ENCODE measurements at places on chromosomes 3 and 15. TPM values are rescaled to one million over a fixed set of nuclear protein-coding genes. Genes with fewer than 3 reads are reported as not detected.
A peak's percentile ranks its signal among the peaks of the same experiment; 100 is the strongest.

The SMAD6 gene
- 12.5 TPM for total RNA-seq

The CILP gene
- not detected for total RNA-seq

The DPPA2 gene
- total RNA-seq, result not detected

DNA sequence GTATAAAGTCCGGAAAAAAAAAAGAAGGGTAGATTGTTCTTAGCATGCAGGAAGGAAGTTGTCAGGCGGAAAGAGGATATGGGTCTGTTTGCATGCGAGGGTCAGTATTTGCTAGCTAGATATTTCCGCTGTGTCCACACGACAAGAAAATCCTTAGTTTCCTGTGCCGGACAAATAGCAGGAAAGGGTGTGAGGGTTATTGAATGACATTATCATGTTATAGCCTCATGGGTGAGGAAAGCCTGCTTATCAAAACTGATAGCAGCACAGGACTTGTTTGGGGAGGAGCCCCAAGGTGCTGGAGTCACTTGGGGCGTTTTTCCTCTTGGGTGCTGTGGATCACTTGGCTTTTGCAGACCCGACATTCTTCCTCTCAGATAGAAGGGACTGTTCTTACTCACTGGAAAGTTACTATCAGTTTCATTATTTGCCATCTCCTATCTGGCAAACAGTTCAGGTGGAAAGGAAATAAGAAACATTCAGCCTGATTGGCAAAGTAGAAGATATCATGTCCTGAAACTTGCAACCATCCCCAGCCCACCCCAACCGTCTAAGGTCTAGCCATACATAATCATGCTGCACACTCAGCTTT is 127.2 kb upstream of the DPH6 start:
- H3K4me1 ChIP-seq, result peaks cover 50% of the 10 kb centered on the region
- peak; percentile 87 for DNase-seq
- peak overlapping the region; percentile 41 for H3K4me3 ChIP-seq
- peak overlapping the region; percentile 71 for H3K27ac ChIP-seq

DNA sequence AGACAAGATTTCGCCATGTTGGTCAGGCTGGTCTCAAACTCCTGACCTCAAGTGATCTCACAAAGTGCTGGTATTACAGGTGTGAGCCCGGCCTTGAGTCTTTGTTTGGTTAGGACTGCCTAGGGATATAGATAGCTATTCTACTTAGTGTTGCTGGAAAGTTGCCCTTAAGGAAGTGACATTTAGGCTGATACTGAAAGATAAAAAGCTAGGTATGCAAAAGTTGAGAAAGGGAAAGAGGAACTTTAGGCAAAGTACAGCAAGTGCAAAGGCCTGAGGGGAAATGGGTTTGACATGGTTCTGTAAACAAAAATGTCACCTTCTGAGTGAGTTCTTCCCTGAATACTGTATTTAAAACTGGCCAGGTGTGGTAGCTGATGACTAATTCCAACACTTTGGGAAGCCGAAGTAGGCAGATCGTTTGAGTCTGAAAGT is 111.5 kb downstream of the ZNF609 start:
- DNase-seq, result peak; percentile 57
- H3K4me3 ChIP-seq, result no peak overlapping the region
- H3K36me3 ChIP-seq, result no peaks in the 10 kb centered on the region
- H3K27me3 ChIP-seq, result no peaks in the 10 kb centered on the region
- no peaks in the 10 kb centered on the region for H3K4me1 ChIP-seq

DNA sequence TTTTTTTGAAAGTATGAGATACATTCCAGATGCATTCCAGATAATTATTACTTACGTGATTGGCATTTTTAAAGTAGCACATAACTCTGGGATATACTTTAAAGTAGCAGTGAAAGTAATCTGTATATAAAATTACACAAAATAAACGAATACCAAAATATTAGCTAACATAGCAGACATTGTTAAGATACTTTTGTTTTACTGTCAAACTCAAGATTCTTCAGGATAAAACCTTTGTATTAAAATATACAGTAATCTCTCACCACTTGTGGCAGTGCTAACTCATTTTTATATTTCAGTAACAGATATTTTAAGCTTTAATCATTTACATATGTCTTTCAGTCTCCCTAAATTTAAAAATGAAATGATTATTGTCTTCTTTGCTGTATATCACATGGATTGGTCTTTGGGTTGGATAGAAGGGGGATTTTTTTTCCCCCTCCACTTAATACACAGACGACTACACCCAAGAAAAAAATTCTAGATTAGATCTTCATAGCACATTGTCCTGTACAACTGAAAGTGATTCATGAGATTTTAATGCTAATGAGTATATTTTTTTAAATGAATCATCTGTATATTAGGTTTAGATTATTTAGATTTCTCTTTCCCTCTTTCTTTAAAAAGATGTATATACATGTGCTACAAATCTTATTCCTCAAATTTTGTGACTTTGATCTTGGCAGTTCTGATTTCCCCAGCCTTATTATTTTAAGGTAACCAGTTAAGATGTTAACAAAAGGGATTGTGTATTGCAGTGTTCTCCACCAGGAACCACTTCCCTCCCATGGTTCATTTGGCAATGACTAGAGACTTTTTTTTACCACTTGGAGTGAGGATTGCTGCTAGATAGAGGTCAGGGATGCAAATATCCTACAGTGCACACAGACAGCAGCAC is 24.5 kb upstream of the EBLN2 start:
- peak; percentile 58 for DNase-seq
- no peaks in the 10 kb centered on the region for H3K36me3 ChIP-seq
- no peak overlapping the region for H3K4me3 ChIP-seq
- H3K27me3 ChIP-seq, result no peaks in the 10 kb centered on the region
- H3K27ac ChIP-seq, result peak overlapping the region; percentile 33

GRCh38 chr15:80367094-80367493 is 37.1 kb upstream of the ARNT2 start:
- H3K4me1 ChIP-seq, result no peaks in the 10 kb centered on the region
- H3K36me3 ChIP-seq, result no peaks in the 10 kb centered on the region
- no peak overlapping the region for H3K27ac ChIP-seq
- DNase-seq, result no peak
- no peaks in the 10 kb centered on the region for H3K27me3 ChIP-seq

- H3K4me3 ChIP-seq, result peak overlapping the region; percentile 83
- H3K36me3 ChIP-seq, result peaks cover 7% of the 10 kb centered on the region
- H3K4me1 ChIP-seq, result peaks cover 16% of the 10 kb centered on the region
- peak overlapping the region; percentile 75 for H3K27ac ChIP-seq
- no peak for DNase-seq
Observed at GRCh38 chr3:113018536-113019181, 27.9 kb downstream of the GTPBP8 start.

GRCh38 chr15:26790118-26790517 is 17.3 kb upstream of the GABRB3 start:
- H3K4me1 ChIP-seq, result no peaks in the 10 kb centered on the region
- H3K36me3 ChIP-seq, result no peaks in the 10 kb centered on the region
- DNase-seq, result no peak
- H3K27ac ChIP-seq, result no peak overlapping the region
- H3K27me3 ChIP-seq, result no peaks in the 10 kb centered on the region

GRCh38 chr15:86164232-86164898 is 84.7 kb downstream of the AGBL1 start:
- H3K27ac ChIP-seq, result no peak overlapping the region
- DNase-seq, result no peak
- no peaks in the 10 kb centered on the region for H3K36me3 ChIP-seq
- no peaks in the 10 kb centered on the region for H3K4me1 ChIP-seq
- H3K4me3 ChIP-seq, result no peak overlapping the region

DNA sequence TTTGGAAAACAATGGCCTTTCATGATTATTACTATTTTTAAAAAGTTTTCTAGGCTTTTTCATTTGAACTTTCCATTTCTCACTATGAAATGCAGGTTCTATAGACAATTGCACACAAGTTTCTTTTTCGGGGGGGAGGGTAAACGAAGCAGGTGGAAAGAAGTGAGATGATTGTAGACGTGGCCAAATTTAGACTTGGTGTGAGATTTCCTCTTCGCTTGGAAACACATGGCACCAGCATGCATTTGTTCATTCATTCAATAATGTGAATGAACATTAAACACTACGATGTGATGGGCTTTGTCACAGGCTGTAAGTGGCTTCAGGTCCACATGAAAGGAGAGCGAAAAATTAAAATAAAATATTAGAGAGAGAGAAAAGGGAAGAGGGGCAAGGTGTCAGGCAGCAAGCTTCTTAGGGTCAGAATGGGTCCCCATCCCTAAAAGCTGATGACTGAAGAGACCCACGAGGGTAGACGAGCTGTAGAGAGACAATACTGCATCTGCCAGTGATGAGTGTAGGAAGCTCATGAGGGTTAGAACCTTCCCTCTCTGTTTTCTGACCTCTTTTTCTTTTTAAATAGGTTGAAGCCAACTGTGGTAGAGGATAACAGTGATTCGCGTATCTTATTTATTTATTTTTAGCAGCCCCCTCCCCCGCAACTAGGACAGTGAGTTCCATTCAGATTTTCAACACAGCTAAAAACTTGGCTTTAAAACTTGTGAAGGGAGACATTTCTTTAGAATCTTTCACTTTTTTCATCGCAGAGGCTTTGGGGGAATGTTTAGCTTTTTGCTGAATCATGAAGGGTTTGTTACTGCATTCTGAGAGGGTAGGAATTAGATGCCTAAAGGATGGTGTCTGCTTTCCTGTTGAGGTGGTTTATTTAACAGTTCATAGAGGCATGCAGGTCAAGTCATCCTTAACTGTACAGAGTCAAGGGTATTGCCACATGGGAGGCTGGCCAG is 36.2 kb downstream of the GAP43 start:
- peaks cover 12% of the 10 kb centered on the region for H3K4me1 ChIP-seq
- no peaks in the 10 kb centered on the region for H3K36me3 ChIP-seq
- peak overlapping the region; percentile 82 for H3K4me3 ChIP-seq
- no peak for DNase-seq
- no peak overlapping the region for H3K27ac ChIP-seq
- peaks cover 10% of the 10 kb centered on the region for H3K27me3 ChIP-seq

DNA sequence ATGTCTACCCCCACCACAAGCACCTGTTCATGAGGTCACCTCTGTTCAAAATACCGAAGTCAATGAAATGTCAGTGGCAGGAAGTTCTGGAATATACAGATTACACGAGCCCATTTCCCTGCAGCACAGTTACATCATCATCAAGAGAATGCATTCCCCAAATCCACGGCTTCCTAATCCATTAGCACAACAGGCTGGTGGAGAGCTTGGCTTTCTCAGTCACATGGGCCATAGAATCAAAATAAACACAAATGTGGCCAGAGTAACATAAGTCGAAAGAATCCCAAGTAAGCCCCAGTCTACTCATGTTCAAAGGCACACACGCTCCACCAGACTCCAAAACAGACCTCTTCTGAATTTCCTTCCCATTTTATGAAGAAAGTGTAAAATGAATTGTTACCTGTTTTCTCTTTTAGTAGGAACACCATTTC is 419.3 kb downstream of the MAGI1 start:
- H3K27me3 ChIP-seq, result no peaks in the 10 kb centered on the region
- H3K36me3 ChIP-seq, result no peaks in the 10 kb centered on the region
- H3K4me1 ChIP-seq, result peaks cover 12% of the 10 kb centered on the region
- H3K4me3 ChIP-seq, result no peak overlapping the region
